ENCODE measurements at places on chromosomes 16 and 17. TPM values are rescaled to one million over a fixed set of nuclear protein-coding genes. Genes with fewer than 3 reads are reported as not detected.

DNA sequence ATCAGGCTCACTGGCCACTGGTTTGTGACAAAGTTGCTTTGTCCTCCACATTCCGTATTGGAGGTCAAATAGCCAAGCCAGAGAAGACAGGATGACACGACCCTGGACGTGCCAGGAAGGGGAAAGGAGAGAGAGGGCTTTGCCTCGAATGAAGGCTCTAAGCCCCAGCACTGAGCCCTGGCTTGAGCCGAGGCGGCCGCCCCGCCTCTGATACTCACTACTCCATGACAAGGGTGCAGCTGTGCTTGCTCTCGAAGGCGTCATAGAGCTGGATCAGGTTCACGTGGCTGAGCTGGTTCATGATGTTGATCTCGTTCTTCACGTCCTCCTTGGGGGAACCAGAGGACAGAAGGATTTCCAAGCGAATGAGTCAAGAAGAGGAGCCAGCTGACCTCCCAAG, 19.3 kb downstream of the MYLK3 start:
- no peak for DNase-seq

- no peak for DNase-seq
These were observed 7.1 kb upstream of the ATXN7L3 start for GRCh38 chr17:44206825-44207155.

- DNase-seq, result peak; percentile 64
These were observed at the start of gene SAMD14 for GRCh38 chr17:50129728-50130558. SAMD14 (minus strand) TSS chr17:50130160; CDS start chr17:50124959, 5,201 bp downstream.

GRCh38 chr17:64218066-64218465, 45.0 kb downstream of the TEX2 start:
- DNase-seq, result no peak

DNA sequence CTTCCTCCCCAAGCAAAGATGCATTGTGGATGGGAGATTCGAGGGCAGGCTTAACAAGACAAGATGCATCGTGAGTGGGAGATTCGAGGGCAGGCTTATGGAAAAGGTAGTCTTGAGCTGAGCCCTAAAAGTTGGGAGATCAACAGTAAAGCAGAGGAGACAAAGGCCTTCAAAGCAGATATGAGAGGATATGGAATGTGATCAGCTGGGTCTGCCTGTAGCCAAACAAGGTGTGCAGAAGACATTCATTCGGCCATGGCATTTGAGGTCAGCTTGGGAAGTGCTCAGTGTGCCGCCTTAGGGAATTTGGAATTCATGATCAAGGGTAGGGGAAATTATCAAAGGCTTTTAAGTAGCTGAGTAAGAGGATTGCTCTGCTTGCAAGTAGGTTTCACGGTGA, 39.5 kb downstream of the DNAH9 start:
- no peak for DNase-seq

- DNase-seq, result no peak
These were observed 15.8 kb downstream of the PPM1D start for GRCh38 chr17:60615840-60616239.

The NKD1 gene
- 0.26 TPM for total RNA-seq

DNA sequence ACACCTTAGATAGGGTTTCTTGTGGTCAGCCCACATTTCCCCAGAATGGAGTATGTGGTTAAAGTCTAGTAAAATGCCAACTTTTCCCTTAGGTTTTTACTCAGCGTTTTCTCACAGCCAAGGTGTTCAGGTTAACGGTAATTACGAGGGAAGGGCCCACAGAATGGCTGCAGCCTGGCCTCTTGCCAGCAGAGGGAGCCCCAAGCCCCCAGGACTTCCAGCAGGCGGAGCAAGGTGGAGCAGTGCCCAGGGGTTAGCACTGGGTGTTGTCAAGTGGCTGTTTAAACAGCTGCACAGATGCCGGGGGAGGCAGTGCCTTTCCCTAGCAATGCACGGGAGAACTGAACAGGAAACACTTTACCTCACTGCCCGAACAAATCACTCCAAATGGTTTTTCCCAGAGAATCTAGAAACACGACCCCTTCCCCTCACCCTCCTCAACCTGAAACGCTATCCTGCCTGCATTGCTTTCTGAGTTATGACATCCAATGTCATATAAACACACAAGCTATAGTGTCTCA, 6.6 kb downstream of the PHB1 start:
- DNase-seq, result peak; percentile 90

The NPIPB13 gene
- 24.3 TPM for total RNA-seq

The PRSS27 gene
- 1.0 TPM for total RNA-seq

The COA3 gene
- 41.4 TPM for total RNA-seq

- DNase-seq, result no peak
These were observed 5.1 kb downstream of the LDHD start for GRCh38 chr16:75111514-75111940.
